ENCODE measurements at places on chromosomes 6 and 20.

GRCh38 chr6:90266905-90267621 lies 29.6 kb downstream of the BACH2 start:
- no peak for DNase-seq

GRCh38 chr6:14361956-14362587 lies 244.5 kb downstream of the CD83 start:
- DNase-seq, result no peak

DNA sequence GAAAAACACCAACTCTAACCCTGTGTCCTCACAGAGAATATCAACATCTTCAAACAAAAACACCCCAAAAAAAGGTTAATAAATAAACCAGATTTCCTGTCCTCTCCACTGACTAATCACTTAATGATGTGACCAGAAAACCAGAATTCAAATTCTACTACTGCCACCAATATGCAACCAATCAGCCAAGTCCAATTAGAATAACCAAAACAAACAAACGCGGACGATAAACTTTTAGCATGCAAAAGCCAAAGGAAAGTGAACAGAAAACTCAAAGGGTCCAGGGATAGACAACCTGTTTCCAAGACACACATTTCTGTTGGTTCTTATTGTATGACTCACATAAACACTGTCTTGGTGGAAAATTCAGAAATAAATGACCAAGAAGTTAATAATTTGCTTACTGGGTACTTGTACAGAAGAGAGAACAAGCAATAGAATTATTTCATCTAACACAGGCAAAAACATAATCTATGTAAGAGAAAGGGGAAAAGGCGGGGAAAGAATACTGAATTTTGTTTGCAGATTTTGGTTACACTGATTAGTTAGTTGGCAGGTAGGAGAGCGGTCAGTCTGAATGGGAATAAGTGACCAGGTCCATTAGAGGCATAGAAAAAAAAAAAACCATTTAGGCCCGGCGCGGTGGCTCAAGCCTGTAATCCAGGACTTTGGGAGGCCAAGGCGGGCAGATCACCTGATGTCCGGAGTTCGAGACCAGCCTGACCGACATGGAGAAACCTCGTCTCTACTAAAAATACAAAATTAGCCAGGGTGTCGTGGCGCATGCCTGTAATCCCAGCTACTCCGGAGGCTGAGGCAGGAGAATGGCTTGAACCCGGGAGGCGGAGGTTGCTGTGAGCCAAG lies 34.1 kb downstream of the HFE start:
- peak; percentile 100 for DNase-seq

DNA sequence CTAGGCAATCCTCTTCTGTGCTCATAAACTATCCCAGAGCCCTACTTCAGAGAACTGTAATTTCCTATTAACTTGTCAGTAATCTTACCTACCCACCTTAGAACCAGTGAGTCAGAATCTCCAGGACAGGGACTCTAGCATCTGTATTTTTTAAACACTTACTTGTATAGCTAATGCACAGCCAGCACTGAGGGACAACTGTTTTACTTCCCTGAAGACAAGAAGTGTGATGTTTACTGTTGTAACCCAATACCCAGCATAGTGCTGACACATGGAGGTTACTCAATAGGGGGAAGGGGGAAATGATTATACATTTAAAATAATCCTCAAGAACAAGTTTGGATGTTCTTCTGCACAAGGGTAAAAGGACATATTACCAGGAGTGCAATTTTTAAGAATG lies 130.8 kb downstream of the BTBD9 start:
- peak; percentile 69 for DNase-seq

DNA sequence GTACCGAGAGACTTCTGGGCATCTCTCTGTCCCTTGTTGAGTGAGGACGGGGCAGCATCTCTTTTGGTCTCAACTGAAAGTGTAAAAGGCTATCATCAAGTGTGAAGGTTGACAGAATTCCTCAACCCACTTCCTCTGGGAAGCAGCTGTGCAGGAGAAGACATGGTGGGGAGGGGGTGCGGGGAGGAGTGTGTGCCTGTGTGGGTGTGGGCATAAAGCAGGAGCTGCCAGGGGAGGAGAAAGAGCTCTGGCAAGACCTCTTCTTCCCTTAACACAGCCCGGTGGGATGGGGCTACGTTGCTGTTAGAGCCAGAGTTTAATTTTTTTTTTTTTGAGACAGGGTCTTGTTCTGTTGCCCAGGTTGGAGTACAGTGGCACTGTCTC lies 31.8 kb downstream of the CPXM1 start:
- DNase-seq, result no peak

DNA sequence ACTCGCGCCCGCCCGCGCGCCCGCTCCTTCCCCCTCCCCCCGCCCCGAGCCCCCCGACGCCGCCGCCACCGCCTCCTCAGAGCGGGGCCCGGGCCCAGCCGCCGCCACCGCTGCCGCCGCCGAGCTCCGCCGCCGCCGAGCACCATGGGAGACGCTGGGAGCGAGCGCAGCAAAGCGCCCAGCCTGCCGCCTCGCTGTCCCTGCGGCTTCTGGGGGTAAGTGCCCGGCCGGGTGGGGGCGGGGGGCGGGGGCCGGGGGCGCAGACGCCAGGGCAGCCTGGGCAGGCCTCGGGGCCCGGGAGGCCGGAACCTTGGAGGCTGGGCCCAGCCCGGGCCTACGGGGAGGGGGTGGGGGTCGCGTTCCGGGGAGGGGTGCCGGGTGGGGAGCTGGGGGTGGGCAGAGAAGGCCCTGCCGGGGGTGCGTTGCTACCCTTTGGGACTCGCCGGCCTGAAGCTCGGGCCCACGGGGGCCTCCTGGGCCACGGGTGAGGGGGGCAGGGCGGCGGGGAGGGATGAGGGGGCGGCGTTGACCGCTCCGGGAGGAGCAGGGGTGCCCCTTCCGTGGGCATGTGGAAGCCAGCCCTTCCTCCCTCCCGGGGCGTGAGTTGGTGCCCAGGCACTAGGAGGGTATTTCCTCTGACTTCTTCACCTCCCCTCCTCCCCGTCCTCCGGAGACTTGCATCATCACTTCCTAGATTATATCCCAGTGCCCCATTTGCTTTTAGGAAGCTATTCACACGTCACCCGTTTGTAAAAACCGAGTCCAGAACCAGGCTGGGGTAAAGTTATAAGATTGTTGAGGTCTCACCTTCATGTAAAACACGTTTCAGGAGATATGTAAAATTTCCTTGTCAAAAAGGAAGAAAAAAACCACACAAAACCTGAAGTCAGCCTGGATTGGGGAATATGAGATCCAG lies 533 bp downstream of the ZFAND3 start:
- peak; percentile 84 for DNase-seq

- peak; percentile 65 for DNase-seq
Measured at GRCh38 chr6:30782425-30783014, 38.2 kb upstream of the IER3 start.
